ENCODE measurements at places on chromosomes 5 and 9.

GRCh38 chr5:388266-389196, 54.4 kb upstream of the EXOC3 start:
- DNase-seq, result no peak

DNA sequence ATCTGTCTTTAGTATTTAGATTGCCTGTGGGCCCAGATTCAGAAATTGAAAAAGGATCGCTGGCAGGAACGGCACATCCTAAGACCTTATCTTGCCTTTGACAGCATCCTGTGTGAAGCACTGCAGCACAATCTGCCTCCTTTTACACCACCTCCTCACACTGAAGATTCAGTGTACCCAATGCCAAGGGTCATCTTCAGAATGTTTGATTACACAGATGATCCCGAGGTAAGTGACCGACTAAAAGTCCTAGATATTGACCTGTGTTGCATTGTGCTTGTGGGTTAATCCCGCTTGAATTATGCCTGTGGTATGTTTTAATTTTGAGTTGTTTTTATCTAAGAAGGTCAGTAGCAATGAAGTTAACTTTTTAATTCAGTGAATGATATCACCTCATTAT, 14.4 kb downstream of the NCBP1 start:
- DNase-seq, result no peak

GRCh38 chr5:101346447-101346846, 443.4 kb upstream of the ST8SIA4 start:
- no peak for DNase-seq

DNA sequence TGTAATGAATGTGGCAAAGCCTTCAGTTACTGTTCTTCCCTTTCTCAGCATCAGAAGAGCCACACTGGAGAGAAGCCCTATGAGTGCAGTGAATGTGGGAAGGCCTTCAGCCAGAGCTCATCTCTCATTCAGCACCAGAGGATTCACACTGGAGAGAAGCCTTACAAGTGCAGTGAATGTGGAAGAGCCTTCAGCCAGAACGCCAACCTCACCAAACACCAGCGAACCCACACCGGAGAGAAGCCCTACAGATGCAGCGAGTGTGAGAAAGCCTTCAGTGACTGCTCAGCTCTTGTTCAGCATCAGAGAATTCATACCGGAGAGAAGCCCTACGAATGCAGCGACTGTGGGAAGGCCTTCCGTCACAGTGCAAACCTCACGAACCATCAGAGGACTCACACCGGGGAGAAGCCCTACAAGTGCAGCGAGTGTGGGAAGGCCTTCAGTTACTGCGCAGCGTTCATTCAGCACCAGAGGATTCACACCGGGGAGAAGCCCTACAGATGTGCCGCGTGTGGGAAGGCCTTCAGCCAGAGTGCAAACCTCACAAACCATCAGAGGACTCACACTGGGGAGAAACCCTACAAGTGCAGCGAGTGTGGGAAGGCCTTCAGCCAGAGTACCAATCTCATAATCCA, 6.8 kb downstream of the RPL12 start:
- DNase-seq, result no peak

- DNase-seq, result no peak
These were observed 123.0 kb upstream of the CCNH start for GRCh38 chr5:87535706-87536105.

- DNase-seq, result no peak
These were observed 58.8 kb upstream of the RNF130 start for GRCh38 chr5:180130291-180130869.

GRCh38 chr9:18319918-18320445, 154.0 kb upstream of the ADAMTSL1 start:
- DNase-seq, result no peak

DNA sequence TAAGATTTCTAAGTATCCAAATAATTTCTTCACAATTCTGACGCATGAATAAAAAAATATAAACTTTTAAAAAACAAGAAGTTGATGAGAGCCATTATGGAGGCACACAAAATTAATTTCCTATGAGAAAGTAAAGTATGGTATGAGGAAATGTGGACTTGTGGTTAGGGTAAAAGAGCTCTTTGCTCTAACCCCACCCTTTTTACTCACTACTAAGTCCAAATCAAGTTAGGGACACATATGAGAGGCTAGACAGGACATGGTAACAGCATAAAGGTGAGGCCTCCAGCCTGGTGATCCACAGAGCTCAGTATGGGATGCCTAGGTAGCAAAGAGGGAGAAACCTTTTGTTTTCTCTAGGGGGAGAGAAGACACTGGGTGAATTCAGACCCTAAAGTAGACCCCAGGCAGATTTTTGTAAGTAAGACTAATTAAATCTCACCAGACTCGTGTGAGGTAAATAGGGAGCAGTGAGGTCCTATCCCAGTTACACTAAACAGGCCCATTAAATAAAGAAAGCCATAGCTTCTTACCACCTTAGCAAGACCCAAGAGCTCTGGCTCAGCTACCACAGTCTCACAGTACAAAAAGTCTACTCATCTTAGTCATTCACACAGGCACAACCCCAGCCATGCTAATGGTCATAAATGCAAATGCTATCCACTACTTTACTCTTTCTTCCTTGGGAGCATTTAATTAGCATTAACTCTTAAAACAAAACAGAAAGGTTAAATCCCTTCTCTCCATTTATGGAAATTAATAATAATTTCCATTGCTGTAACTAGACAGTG, 42.6 kb downstream of the MLLT3 start:
- no peak for DNase-seq

GRCh38 chr5:149045089-149045460, 17.8 kb downstream of the SH3TC2 start:
- no peak for DNase-seq

DNA sequence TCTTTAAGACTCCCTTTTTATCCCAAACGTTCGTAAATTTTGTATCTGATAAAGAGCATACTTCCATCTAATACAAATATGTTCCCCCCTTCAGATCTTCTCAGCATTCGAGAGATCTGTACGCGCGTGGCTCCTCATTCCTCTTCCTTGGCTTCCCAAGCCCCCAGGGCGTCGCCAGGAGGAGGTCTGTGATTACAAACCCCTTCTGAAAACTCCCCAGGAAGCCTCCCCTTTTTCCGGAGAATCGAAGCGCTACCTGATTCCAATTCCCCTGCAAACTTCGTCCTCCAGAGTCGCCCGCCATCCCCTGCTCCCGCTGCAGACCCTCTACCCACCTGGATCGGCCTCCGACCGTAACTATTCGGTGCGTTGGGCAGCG, 19.9 kb downstream of the CDKN2A start:
- no peak for DNase-seq

GRCh38 chr9:2787065-2787464, 56.8 kb downstream of the PUM3 start:
- DNase-seq, result no peak

DNA sequence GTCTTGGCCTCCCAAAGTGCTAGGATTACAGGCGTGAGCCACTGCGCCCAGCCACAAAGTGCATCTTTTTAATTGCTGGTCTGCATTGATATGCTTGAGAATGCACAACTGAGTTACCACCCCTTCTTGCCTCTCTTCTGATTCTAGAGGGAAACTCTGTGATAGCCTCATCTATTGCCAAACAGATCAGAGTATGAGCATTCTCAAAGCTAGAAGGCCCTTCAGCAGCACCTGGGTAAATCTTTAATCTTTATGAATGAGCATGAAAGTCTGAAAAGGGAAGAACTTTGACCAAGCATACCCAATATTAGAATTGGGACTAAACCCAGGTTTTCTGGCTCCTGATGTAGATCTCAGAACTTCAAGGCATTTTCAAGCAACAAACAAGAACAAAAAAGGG, 298.3 kb upstream of the TNC start:
- no peak for DNase-seq

DNA sequence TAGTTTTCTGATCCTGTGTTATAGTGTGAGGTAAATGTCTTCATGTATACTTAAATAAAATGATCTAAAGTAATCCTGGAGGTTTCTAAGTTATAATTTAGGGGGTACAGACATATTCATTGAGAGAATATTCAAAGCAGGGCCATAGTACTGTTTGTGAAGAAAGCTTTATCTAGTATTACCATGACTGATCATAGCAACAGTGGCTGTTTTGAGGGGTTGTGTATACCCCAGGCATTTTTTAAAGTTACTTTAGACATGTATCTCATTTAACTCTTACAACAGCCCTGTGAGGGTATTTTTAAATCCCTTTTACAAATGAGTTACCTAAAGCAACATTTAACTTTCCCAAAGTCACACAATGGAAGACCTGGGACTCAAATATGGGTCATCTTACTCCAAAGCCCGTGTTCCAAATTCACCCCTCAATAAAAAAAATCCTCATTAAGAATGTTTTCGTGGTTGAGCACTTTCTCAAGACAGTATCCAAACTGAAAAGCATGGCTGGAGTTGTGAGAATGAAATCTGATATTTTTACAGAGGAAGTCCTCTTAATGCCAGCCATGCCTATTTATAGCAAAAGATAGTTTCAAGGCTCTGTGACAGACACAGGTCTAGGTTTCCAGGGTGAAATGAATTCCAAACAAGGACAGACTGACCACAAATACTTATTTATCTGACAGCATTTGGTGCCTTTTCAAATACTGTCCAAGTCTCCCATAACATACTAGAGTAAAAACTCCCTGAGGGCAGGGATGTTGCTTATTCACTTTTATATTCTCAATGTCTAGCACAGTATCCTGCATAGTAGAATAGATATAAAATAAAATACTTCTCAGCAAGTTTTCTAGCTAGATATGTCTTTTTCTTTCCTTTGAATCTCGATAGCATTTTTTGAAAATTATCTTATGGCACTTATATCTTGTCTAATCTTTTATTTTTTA, 10.4 kb downstream of the STOM start:
- no peak for DNase-seq

All from kidney epithelial cell (primary cell).